ENCODE measurements at places on chromosomes 12 and 14. TPM values are rescaled to one million over a fixed set of nuclear protein-coding genes. Genes with fewer than 3 reads are reported as not detected.

- no peak for DNase-seq
These were observed 14.6 kb downstream of the BEST3 start for GRCh38 chr12:69684466-69684865.

GRCh38 chr14:101032433-101032832 lies 128.9 kb upstream of the RTL1 start:
- DNase-seq: no peak

Gene LALBA
- total RNA-seq: not detected

Gene CCDC197
- not detected for total RNA-seq

Gene PCED1B
- total RNA-seq: 1.0 TPM

Measured in PC-3 (cell line).